Motor neuron (in vitro differentiated cells): ENCODE measurements at places on chromosomes 7 and 10. TPM values are rescaled to one million over a fixed set of nuclear protein-coding genes. Genes with fewer than 3 reads are reported as not detected.

GRCh38 chr10:128812000-128812399 lies 655.0 kb upstream of the MGMT start:
- no peak for ATAC-seq

- peak; percentile 61 for ATAC-seq
Observed at GRCh38 chr10:17409170-17409733, 45.1 kb downstream of the ST8SIA6 start.

POLL gene
- 15.9 and 16.9 TPM in 2 replicates for total RNA-seq

FEZF1 gene
- not detected in 2 replicates for total RNA-seq

DNA sequence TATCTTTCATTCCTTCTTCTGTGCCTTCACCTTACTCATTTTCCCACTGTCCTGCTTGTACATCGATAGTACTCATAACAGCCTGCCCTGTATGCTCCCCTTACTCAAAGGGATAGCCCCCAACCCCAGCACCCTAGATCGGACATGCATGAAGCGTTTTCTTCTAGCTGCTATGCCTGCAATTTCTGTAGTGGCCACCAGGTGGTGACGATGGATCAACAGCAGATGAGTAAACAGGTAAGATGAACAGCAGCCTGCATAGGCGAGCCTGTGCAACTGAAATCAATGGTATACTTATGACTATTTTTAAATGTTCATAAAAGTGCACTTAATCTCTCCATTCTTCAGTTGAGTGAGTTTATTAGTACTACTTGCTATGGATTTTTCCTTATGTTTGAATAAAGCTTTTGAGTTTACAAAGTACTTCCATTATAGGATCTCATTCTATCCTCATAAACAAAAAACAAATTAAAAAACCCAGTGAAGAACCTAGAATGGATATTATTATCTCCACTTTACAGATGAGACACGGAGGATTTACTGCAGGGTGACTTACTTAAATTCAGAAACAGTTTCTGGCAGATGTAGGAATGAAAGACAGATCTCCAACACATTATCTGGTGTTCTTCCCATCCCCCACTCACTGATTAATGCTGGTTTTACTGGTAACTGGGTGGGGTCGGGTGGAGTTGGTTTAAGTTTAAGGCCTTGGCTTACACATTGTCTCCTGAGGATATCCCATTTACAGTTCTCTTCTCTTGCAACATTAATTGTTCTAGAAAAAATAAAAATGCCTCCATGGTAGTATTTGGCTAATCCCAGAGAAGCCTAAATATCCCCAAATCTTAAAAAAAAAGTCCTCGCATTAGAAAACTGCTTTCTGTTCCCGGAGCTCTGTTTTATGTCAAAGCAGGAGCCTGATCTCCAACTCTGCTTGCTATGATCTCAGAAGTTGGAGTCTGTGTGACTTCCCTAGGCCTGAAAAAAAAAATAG lies 222.1 kb downstream of the GLI3 start:
- peak; percentile 82 for ATAC-seq
